ENCODE measurements at places on chromosomes 6 and 20.
A peak's percentile ranks its signal among the peaks of the same experiment; 100 is the strongest.

DNA sequence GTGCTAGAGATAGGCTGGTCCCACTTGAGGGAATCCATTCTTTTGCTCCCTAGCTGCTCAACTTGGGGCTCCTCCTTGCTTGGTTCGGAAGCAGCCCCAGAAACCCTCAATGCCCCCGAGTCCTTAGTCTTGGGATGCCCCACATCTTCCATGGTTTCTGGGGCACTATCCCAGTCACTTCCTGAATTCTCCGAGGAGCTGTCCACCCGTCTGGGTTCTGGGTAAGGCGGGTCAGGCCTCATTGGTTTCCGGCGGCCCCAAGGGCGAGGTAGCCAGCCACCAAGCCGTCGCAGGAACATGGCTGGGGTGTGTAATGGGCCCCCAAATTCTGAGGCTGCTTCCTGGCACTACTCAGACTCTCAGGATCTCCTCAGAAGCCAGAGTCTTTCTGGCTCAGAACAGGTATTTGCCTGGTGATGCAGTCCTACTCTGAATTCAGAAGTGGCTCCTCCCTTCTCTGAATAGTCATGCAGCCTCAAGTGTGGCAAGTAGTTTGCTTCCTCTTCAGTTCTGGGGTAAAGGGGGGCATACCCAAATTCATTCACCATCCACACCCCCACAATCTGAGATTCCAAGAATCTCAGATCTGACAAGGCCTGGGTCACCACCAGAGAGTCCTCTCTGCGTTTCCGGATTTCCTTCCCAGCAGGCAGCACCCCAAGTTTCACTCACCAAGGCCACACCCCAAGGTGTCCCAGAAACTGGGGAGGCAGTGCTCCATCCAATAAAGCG lies 763 bp downstream of the C6orf47 start:
- DNase-seq = peak; percentile 28

DNA sequence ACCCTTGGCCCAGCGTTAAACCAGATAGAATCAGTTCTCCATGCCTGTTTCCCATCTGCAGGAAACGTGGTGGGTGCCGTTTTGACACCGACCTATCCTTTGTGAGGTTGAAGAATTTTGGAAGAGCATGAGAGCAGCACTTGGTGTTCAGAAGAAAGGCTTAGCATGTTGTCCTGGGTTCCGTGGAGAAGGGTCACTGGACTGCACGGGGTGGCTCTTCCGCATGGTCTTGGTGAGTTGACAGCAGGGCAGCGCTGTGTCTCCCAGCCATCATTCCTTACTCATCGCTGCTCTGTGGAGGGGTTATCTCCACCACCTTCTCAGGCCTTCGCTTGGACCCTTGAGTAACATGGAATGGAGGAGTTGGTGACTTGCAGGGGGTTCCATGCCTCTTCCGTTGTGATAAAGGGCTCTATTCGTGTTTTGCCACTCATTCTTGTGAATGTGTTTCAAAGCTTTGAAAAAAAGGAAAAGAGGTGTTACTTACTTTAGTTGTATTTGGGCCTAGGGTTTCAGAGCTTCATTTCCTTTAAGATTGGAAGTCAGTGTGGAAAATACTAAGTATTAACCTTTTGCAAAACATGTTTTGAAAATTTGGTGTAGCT lies 8.2 kb downstream of the HIVEP1 start:
- DNase-seq = no peak

- DNase-seq = no peak
Measured at GRCh38 chr6:42404484-42404883, 47.2 kb downstream of the TRERF1 start.

GRCh38 chr6:152720974-152721373 lies 23.3 kb downstream of the MYCT1 start:
- no peak for DNase-seq

DNA sequence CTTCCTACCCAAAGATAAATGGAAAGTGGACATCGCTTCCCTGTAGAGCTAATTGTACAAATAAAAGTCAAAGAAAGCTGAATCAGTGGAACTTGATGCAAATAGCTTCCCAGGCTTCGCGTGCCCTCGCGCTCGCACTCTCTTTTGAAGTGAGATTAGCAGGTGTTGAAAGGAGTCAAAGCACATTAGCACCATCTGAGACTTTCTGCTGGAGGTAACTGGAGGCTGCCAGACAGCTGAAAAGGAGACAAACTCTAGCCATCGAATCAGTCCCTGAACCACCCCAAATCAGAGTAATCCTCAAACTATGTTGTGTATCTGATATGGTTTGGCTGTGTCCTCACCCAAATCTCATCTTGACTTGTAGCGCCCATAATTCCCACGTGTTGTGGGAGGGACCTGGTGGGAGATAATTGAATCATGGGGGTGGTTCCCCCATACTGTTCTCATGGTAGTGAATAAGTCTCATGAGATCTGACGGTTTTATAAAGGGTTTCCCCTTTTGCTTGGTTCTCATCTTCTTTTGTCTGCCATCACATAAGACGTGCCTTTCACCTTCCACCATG lies 23.7 kb downstream of the SULF2 start:
- no peak for DNase-seq

- DNase-seq = no peak
Measured at GRCh38 chr6:73363537-73363875, 1.0 kb downstream of the KHDC3L start.

GRCh38 chr6:111228094-111228493 lies 140.8 kb downstream of the SLC16A10 start:
- DNase-seq = no peak

- DNase-seq = no peak
Measured at GRCh38 chr6:125931733-125932450, 24.7 kb upstream of the HINT3 start.

GRCh38 chr6:20028143-20028542 lies 184.1 kb downstream of the MBOAT1 start:
- no peak for DNase-seq

DNA sequence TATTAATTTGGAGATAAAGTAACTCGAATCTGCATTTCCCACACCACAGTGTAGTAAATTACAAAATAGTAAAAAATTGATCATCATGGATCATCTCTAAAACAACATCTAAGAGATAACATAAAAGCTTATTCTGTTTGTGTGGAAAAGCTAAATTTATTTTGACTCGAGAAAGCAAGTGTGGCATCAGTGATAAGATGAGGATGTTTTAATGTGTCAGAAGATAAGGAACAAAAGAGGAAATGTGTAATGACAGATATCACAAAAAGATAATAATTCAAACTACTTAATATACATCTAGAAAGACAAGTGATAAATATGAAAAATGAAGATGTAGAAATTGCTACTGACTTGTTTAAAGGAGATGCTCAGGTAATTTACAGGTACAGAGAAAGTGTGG lies 74.1 kb downstream of the DNAH8 start:
- no peak for DNase-seq

- DNase-seq = no peak
Measured at GRCh38 chr6:147260091-147260490, 55.9 kb downstream of the STXBP5 start.

GRCh38 chr20:4326195-4327065 lies 311.1 kb upstream of the RNF24 start:
- no peak for DNase-seq

GRCh38 chr20:4720977-4721349 lies 746 bp upstream of the PRND start:
- DNase-seq = no peak

GRCh38 chr6:158414851-158415262 lies 102.6 kb downstream of the TULP4 start:
- no peak for DNase-seq

- no peak for DNase-seq
Measured at GRCh38 chr20:39563349-39563748, 601.2 kb downstream of the DHX35 start.

- DNase-seq = peak; percentile 37
Measured at GRCh38 chr6:145735356-145736165, at the start of gene EPM2A. Gene EPM2A, minus strand, starts transcription at chr6:145735520. Its CDS starts 22 bp downstream, at chr6:145735498.

GRCh38 chr20:35716330-35716729 lies 17.1 kb downstream of the ROMO1 start:
- no peak for DNase-seq

DNA sequence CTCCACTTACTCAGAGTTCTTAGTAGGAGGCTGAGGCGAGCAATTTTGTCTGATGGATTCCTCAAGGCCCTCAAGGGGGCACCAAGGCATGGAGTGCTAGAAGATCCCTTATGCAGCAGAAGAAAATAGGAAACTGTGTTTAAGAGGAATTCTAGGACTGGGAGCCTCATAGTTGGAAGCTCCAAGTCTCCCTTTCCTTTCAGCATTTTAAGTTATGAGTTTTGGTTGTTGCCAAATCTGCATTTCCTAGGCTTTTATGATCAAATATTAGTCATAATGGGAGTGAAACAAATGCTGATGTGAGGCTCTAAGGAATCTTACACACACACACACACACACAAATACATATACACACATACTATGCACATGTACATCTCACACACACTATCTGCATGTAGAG lies 714.0 kb downstream of the UTRN start:
- DNase-seq = no peak

DNA sequence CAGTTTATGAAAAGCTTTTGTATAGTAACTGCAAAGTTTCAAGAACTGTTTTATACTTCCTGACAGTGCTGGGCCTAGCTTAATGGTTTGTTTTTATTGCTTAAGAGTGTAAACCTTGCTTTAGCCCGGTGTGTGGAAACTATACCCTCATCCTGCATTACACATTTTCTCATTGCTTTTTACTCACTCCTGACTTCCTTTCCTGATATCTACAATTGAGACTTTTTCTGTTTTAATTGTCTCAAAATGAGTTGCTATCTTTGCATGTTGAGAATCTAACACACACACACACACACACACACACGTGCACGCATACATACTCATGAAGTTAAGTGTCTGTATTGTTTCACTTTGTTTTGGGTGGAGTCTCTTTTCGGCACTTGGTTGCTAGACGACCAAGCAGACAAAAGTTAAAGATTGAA lies 16.7 kb downstream of the BMP2 start:
- no peak for DNase-seq

DNA sequence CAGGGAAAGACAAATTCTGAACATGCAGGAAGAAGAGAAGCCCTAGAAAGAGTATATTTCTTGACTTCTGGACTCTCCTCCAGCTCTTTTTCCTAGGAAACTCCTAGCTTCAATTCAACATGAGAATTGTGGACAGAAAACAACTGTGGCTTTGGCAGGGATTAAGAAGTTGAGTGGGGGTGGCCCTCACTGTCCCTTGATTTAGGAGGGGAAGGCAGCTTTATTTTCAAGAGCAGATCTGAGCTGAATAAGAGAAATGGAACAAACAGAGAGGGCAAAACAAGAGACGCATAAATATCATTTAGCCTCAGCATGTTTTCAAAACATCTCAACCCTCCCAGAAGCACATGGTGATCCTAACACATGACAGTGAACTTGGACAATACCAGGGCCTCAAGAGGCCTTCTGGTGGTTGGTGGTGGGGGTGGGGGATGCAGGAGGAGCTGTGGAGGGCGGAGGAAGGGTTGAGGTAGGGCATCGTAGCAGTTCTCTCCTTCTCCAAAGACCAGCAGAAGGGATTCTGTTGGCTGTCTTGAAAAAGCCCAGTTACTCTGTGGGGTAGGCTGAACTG lies 21.1 kb upstream of the TAGAP start:
- DNase-seq = no peak

DNA sequence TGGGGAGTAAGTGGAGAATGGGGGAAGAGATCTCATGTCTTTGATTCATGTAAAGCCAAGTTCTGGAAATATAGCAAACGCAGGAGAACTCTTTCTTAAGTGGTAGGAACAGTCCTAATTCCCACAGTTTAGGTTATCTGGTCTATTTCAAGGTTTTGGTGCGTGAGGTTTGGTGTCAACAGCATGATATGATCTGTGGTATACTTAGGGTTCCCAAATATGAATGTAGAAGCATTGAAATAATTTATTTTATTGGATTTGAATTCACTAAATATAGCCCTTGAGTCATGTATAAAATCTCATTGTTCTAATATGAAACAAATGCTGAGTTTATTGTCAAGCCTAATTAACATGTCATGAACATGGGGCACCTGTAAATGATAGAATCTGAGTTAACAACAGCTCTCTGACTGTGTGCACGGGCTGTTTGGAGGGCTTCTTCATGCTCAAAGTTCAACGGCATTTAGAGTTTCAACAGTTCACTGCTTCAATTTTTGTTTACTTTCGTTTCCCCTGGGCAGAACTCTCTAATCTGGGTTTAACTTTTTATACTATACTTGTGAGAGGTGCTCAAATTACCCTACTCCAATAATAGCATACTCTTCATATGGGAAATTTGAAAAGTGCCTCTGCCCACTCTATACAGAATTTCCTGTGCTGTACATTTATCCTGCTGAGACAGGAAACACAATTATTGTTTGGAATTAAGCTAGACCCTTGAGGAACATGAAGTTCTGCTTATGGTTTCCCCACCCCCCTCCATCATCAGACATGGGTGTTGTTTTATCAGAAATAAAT lies 236.3 kb upstream of the ZNF217 start:
- no peak for DNase-seq

GRCh38 chr6:163585932-163586437 lies 171.5 kb downstream of the QKI start:
- no peak for DNase-seq
